Activated CD4-positive, alpha-beta T cell treated with anti-CD3 and anti-CD28 coated beads, Interleukin-2, amount 10 ng/mL, durations not matched to agents 7 days and 5 days (primary cell): ENCODE measurements at places on chromosomes 2 and 18. TPM values are rescaled to one million over a fixed set of nuclear protein-coding genes. Genes with fewer than 3 reads are reported as not detected.

Gene FAM161A
- 4.0 TPM for total RNA-seq

Gene IER3IP1
- total RNA-seq, result 10.5 TPM

GRCh38 chr18:79910563-79911343 lies 40.7 kb downstream of the SLC66A2 start:
- peaks cover 37% of the 10 kb centered on the region for H3K36me3 ChIP-seq
- no peak overlapping the region for H3K4me3 ChIP-seq
- no peak for DNase-seq
- H3K27ac ChIP-seq, result no peak overlapping the region
- peaks cover 46% of the 10 kb centered on the region for H3K4me1 ChIP-seq
- no peaks in the 10 kb centered on the region for H3K27me3 ChIP-seq

Gene PSMA8
- total RNA-seq, result 0.89 TPM

DNA sequence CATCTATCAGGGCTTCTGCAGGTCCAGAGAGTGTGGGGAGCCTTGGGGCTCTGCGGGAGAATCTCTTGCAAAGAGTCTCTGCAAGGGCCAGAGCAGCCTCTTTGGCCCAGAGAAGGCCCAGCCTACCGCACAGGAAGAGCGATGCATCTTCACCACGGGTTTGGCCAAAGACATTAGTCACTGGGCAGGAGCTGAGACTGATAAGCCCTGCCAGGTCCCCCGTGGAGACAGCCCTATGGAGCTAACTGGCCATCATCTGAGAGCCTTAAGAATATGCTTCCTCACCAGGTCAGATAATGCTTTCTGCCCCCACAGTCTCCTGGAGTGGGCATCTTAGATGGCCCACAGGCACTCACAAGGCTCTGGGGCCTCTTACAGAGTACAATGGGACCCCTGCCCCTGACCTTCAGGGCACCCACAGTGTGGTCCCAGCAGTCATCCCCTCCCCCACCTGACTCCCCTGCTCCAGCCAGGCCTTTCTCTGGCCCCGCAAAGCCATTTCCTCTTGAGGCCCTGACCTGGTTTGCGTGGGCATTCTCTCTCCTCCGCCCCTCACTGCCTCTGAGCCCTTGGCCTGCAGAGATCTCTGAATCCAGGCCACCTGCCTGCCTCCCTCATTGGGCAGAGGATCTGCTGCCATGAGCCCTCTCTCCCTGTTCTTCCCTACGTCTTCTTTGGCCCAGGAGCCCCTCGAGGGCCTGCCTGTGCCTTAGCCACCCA lies 31.9 kb upstream of the MAPRE3 start:
- H3K4me3 ChIP-seq, result no peak overlapping the region
- no peak for DNase-seq
- H3K4me1 ChIP-seq, result no peaks in the 10 kb centered on the region
- H3K36me3 ChIP-seq, result no peaks in the 10 kb centered on the region

DNA sequence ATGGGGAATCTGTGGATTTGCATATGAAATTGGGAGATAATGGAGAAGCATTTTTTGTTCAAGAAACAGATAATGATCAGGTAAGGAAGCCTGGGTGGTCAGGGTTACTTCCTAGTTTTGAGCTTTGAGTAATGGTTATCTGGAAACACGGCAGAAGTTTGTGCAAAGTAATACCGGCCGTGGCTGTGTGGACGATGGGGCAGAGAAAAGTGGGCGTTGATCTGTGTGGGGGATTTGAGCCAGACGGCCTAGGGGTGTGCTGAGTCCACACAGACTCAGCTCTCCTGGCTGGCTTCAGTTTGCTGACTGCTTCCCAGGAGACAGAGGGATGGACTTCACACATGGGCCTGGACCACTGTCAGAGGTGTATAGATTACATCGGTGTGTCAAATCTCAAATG lies 21.3 kb downstream of the LPIN1 start:
- peaks cover 20% of the 10 kb centered on the region for H3K4me1 ChIP-seq
- H3K36me3 ChIP-seq, result peaks cover 69% of the 10 kb centered on the region
- no peaks in the 10 kb centered on the region for H3K27me3 ChIP-seq

GRCh38 chr2:224976629-224977525 lies 65.4 kb downstream of the DOCK10 start:
- peaks cover 67% of the 10 kb centered on the region for H3K4me1 ChIP-seq
- no peak for DNase-seq
- no peaks in the 10 kb centered on the region for H3K27me3 ChIP-seq
- H3K27ac ChIP-seq, result no peak overlapping the region
- H3K36me3 ChIP-seq, result peaks cover 38% of the 10 kb centered on the region
- no peak overlapping the region for H3K4me3 ChIP-seq

DNA sequence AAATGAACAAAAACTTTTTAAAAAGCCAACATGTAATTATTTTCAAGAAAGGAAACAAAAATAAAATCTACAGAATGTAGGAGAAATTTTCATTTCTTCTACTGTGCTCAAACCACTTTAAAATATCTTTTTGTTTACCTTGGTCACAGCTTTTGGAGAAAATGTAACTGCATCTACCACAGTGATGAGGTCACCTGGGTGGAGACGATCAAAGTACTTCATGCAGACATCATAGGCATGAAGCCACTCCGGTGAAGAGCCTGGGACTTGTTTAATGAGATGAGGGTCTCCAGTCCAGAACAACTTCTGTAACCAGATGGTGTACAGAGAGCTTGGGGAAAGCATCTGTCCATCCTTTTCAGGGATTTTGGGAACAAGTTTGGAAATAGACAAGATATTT lies 285.8 kb downstream of the NBAS start:
- H3K27me3 ChIP-seq, result no peaks in the 10 kb centered on the region
- H3K4me1 ChIP-seq, result no peaks in the 10 kb centered on the region
- no peak overlapping the region for H3K27ac ChIP-seq
- DNase-seq, result no peak
- H3K36me3 ChIP-seq, result peaks cover 24% of the 10 kb centered on the region
- no peak overlapping the region for H3K4me3 ChIP-seq

DNA sequence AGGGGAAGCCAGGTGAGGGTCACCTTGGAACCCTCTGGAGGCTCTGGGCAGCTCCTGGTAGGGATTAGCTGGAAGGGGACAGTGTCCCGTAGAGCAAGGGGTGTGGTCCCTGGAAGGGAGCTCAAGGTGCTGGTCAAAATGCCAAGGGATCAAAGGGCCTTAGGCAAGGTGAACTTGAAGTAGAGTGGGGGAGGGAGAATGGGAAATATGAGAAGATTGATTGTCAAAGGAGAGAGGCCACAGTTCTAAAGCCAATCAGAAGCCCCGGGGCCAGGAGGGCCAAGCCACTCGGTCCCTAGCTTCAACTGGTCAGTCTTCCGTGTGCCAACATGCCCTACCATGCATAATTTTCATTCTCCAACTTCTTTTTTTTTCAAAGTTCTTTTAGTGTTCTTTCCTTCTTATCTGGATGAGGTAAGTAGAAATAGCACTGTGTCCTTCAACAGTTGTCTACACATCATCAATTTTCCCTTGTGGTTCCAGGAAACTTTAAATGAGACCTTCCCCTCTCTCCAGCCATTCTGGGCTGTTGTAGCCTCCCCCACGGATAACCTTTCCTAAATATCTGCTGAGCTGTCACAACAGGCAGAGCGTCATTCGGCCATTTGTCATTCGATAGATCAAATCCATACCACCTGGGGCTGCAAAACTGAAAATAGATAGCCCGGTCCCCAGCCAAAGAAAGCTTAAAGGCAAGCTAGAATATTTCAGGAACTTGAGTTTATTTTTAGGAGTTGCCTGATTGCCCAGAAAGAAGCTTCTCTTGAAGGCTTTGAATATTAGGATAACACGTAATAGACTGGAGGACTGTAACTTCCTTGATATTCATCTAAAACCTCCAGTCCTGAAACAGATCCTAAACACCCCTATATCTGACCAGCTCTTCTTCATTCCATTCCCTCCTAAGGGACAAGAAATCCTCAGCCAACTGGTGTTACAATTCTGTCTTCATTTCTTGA lies 83.3 kb downstream of the ALPK2 start:
- no peaks in the 10 kb centered on the region for H3K36me3 ChIP-seq
- no peaks in the 10 kb centered on the region for H3K27me3 ChIP-seq
- DNase-seq, result no peak

DNA sequence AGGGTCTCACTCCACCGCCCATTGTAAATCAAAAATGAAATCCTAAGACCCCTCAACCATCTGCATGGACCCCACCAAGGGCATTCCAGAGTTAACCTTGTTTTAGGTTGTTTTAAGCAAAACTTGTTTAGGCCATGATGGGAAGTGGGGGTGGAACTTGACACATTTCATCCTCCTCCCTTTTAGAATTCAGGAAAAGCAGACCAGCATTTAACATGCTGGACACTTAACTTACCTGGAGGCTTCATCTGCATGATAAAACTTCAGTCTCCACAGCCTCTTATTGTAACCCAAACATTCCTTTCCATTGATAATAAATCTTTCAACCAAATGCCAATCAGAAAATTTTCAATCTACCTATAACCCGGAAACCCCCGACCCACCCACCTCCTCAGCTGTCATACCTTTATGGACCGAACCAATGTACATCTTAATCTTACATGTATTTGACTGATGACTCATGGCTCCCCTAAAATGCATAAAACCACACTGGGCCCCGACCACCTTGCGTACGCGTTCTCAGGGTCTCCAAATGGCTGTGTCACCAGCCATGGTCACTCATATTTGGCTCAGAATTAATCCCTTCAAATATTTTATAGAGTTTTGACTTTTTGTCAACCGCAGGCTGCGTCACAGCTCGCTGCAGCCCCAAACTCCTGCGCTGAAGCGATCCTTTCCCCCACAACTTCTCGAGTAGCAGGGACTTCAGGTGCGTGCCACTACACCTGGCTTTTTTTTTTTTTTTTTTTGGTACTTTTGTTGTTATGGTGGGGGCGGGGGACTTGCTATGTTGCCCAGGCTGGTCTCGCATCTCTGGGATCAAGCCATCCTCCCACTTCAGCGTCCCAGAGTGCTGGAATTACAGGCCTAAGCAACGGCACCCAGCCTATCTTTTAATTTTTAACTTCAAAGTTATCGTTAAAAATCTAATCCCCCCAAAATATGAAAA lies 917 bp downstream of the MPPE1 start:
- H3K4me3 ChIP-seq, result peak overlapping the region; percentile 95
- no peaks in the 10 kb centered on the region for H3K27me3 ChIP-seq
- no peak for DNase-seq
- H3K4me1 ChIP-seq, result peaks cover 31% of the 10 kb centered on the region

Gene SLC14A1
- 7.3 TPM for total RNA-seq

DNA sequence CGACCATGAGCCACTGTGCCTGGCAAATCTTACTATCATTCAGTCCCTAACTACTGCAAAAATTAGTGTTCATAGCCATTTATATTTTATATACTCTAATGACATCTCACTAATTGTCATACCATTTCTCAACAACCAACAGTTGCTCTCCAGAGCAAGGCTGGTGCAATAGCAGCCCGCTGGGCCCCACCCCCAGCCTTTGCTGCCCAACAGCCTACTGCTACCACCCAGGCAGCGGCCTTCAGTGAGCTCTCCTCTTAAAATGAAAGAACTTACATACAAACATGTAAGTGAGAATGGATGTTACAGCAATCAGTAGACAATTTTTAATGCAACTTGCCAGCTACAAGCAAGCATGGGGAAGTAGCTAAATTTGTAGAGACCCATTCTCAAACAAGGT lies 90.5 kb downstream of the HNRNPLL start:
- H3K27me3 ChIP-seq, result peaks cover 6% of the 10 kb centered on the region
- DNase-seq, result no peak
- H3K4me1 ChIP-seq, result peaks cover 5% of the 10 kb centered on the region
- no peak overlapping the region for H3K27ac ChIP-seq
- no peak overlapping the region for H3K4me3 ChIP-seq

Gene SERPINB4
- total RNA-seq, result not detected
